NCI-H1436 (cell line): ENCODE measurements at places on chromosomes 3 and 15.

- no peak for DNase-seq
Measured at GRCh38 chr3:124780356-124780755, 50.1 kb downstream of the UMPS start.

DNA sequence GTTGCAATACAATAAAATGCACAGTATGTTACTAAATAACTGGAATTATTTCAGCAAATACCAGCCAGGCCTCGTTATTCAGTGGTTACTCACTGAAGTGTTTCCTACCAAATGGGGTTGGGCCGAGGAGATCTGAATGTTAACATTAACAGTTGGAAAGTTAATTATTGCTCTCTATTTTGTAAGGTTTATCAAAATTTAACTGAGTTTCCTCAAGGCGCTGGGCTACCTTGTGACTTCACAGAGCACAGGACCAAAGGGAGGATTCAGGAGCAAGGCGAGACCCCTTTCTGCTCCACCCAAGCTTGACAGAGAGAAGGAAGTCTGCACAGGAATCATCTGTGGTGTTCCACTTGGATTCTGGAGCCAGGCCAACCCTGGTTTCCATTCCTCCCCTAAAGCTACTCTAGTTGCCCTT is 21.6 kb downstream of the ADAMTS9 start:
- no peak for DNase-seq

DNA sequence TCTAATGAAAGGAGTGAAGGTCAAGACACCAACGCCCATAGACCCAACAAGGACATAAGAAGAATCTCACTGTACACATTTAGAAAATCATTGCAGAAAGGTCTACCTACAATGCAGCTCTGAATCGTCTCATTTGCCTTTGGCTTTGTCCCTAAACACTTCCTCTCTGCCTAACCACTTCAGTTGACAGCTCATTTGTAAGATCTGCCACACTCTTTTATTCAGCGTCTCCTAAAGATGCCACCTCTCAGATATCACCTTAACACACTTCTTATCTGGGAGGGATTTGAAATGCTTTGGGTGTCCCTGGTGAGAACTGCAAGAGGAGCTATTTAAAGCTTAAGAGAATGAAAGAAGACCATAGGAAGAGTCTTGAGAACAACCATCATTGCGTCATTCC is 38.7 kb downstream of the RAB27A start:
- DNase-seq, result no peak

DNA sequence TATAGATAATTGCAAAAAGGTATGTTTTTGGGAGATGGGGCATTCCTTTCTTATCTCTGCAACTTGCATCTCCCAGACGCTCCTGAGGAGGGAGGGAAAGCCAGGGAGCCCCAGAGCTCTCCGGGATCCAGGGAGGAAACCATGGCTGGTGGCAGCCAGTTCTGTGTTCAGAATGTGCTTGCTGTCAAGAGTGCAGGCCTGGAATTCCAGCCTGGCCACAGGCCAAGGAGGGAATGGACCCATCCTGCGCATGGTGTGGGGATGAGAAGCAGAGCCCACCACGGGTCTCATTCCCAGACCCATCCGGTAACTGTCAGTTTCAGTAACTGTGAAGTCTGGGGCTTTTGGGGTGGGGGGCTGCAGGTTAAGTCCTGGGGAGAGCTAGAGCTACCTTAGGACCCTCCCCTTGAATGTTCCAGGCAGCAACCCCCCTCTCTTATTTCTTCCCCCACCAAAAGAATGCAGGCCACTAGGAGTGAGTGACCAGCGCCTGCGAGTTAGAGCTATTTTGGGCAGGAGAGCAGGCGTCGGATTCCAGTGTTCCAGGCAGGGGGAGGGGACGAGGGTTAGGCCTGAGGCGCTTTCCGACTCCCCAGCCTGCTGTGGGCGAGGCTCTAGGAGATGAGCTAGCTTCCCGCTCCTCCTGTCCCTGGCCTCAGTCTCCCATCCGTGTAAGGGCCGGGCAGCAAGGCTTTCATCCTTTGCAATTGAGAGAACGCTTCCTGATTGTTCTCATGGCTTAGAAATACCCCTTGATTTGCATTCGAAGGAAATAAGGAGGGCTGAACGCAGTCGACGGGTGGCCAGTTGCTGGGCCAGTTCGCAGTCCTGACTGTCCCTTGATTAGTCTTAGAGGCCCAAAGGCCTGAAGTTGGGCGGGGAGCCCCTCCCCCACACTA is 781 bp upstream of the DAG1 start:
- DNase-seq, result peak; percentile 9

DNA sequence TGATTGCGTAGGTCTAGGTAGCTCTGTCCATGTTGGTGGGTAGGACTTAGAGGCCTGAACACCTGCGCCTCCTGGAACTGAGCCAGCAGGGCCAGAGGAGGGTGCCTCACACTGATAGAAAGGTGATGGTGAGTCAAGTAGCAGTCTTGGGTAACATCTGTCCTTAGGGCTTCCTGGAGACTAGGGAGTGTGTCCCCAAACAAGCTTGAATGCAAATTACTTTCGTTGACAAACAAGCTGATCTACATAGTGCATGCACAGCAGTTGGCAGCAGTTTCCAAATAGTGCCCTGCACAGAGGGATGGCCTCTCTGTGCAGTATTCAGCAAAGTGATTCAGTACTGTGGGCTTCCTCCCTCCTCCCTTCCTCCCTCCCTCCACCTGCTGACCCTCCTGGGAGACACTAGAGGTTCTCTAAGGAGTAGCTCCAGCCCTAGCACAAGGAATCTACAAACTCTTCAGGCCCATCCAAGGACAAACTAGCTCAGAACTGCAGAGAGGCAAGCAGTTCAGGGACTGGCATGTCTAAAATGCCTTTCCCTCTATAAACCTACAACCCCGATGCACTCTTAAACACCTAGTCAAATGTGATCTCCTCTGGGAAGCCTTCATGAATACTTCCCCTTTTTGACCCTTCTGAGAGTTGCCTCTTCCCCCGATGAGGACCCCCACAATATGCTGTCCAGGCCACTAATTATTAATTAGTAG is 61.0 kb downstream of the TLE3 start:
- no peak for DNase-seq

- DNase-seq, result peak; percentile 44
Measured at GRCh38 chr3:162443376-162443775, 946.8 kb downstream of the OTOL1 start.

- DNase-seq, result no peak
Measured at GRCh38 chr3:184134746-184135148, 411 bp upstream of the EIF2B5 start.

DNA sequence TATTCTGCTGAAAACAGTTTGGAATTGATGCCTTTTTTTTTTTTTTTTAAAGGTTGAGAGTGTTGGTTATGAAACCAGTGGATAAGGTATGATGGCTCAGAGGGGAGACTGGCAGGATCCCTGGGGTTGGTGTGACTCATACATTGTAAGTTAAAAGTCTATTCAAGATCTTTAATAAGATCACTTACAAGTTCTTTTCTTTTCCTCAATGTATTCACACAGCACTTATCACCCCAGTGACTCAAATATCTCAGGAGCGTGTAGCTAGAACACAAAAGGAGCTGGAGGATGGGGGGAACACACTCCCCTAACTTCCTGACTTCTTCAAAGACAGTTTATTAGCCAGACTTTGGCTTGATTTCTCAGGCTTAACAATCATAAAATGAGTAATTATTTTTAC is 285.3 kb downstream of the SV2B start:
- DNase-seq, result no peak

- DNase-seq, result no peak
Measured at GRCh38 chr3:195877136-195877715, 31.1 kb downstream of the TNK2 start.

DNA sequence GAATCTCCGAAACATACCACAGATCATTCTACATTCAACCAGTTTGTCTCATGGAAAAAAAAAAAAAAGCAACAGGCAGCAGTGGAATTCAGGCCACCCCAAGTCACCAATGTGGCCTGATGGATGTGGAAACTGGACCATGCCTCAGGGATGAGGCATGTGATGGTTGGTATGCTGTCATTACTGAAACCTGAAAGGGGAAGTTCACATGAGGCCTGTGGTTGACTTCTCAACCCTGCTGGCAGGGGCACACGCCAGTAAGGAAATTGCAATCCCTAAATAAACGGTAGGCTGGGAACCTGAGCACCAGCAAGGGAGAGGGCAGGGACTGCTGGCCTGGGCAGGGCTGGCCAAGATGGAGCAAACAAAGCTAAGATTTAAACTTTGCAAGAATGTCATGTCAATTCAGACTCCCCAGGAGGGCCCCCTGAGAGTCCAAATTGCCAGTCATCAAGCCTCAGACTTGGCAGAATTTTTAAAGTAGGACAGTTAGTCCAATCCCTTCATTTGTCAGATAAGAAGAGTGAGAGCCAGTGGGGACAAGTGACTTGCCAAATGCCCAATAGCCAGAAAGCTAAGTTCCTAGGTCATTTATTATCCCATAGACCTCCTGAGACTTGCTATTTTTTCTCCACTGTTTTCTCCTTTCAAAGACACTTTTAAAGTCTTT is 310.4 kb downstream of the ERC2 start:
- no peak for DNase-seq

GRCh38 chr3:137709011-137709601 is 55.0 kb upstream of the SOX14 start:
- no peak for DNase-seq

DNA sequence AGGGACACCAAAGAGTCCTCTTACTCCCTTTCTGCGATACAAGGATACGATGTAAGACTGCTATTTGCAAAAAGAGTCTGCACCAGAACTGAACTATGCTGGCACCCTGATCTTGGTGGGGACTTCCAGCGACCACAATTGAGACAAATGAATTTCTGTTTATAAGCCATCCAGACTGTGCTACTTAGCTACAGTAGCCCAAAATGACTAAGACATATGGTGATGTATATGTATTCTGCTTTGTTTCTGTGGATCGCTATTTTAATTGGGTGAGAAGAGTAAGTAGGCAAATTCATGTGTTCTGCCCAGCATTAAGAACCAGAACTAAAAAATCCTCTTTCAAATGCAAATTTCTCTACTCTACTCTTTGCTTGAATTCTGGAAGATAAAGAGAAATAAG is 720.9 kb downstream of the DIPK2A start:
- no peak for DNase-seq

- no peak for DNase-seq
Measured at GRCh38 chr3:113536627-113537101, 4.3 kb downstream of the SIDT1 start.

DNA sequence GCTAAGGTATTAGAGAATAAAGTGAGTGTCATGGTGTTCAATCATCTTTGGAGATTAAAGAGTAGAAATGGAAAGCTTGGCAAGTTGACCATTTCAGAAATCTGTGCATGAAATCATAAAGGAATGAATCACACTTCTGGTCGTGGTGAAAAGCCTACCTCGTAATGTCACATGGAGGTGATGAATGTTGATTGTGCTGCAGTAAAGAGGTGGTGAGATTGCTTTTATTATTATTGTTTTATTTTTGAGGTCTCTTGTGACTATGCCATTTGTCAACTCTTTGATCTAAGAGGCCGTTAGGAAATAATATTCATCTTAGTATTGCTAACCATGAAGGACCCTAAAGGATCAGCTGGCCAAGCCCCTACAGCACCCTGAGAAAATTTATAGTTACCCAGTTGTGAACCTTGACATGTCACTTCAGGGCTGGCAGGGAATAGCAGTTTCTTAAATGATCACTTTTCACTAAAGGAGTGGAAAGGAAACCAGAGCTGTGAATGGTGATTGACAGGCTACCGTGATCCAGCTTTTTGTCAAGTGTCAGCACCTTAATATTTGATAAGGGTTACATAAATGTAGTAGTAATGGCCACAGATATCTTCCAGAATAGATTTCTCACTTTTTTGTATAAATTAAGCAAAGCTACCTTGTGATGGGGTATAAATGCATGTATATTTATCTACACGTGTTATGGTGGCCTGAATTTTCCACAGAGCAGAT is 203.9 kb downstream of the PTPRG start:
- DNase-seq, result no peak

GRCh38 chr3:103899328-103899727 is 1464.5 kb downstream of the ZPLD1 start:
- no peak for DNase-seq

GRCh38 chr3:33848624-33849347 is 50.4 kb downstream of the PDCD6IP start:
- no peak for DNase-seq

GRCh38 chr3:122810734-122811133 is 15.9 kb downstream of the SLC49A4 start:
- DNase-seq, result no peak

DNA sequence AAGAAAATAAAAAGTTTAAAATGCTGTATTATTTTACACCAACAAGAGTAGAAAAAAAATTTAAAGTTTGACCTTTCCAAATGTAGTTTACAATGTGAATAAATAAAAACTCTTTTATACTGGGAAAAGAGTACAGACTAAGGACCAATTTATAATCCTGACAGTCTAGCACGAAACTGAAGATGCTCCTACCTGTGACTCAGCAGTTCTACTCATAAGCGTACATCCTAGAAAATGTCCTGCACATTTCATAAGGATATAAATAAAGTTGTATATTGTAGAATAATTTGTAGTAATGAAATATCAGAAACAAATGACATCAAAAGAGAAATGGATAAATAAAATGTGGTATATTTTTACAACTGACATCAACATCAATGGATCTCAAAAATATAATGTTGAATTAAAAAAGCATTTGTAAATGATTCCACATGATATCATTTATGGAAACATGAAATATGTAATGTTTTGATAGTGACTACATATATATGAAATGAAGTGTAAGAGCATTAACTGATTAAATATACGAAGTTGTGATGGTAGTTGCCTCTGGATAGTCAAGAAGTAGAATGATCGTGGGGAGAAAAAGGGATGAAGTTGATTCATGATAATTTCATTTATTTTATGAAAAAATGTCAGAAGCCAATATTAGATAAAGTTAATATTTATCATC is 161.3 kb upstream of the CBLB start:
- DNase-seq, result no peak

DNA sequence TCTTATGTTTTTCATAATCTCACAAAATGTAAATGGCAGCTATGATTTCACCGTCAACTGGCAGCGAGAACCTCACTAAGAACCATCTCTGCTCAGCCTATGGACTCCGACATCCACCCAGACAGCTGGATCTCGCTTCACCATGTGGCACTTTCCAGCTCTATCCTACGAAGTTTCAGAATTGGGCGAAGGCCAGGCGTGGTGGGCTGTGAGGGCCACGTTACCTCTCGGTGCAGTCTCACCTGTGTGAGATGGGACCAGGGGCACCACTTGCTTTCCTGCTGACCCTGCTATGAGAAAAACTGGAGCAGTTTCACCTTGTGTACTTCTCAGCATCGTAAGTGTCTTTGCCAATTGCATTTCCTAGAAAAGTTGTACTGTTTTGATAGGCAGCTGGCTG is 32.3 kb downstream of the CHDH start:
- DNase-seq, result no peak

DNA sequence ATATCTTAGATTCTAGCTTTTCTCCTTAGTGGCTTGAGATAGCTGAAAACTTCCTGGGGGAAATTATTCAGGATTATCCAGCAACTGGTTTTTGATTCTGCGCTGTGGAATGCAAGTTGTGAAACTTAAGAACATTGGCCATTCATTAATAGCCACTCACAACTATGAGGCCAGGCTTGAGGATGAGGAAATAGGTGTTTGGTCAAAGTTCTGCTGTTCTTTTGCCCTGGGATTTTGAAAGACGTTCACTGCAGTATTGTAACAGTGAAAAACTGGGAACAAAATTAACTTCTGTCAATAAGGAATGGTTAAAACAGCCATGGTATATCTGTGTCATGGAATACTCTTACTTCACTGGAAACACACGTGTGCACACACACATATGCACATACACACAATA is 44.1 kb downstream of the CTXND1 start:
- no peak for DNase-seq

- peak; percentile 7 for DNase-seq
Measured at GRCh38 chr15:53978253-53978906, at the start of gene UNC13C. Gene UNC13C, plus strand, starts transcription at chr15:53978441. Its CDS starts 34,463 bp downstream, at chr15:54012904.

GRCh38 chr15:75231836-75232235 is 26.3 kb upstream of the GOLGA6C start:
- no peak for DNase-seq

GRCh38 chr3:11574981-11575669 is 68.6 kb downstream of the VGLL4 start:
- DNase-seq, result no peak
